Head of caudate nucleus (tissue), 42 donors: ENCODE measurements at places on chromosomes 4 and X.

- DNase-seq = no peak
These were observed 239.0 kb downstream of the SLITRK2 start for GRCh38 chrX:146056511-146057081.

DNA sequence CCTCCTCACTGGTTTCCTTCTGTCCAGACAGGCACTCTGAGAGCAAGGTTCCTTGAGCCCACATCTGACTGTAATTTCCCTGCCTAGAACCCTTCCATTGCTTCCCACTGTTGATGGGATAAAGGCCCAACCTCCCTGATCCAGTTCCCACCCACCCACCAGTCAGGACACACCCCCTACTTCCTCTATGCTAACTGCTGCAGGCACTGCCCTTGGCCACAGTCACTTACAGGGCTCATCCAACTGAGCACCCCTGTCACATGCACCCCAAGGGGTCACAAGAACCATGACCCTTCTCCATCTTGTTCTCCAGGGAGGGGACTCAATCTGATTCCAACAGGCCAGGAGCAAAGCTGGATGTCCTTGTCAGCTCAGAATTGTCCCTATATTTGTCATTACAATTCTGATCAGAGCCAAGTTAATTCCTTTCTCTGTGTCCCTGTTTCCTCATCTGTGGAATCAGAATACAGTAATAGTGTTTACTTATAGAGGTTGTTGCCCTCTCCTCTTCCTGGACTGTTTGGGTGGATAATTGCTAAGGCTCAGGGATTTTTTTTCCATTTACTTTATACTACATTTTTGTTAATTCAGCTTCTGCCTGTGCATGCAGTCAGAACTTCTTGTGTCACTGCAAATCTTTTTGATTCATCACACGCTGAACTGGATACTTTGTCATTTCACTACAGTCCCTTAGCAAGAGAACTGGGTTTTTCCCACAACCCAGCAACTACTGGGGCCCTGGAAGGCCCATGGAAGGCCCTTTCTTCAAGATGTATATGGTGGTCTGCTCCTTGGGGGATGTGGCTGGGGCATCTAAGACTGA, 105.6 kb upstream of the MAMLD1 start:
- DNase-seq = no peak

- peak; percentile 60 for DNase-seq
These were observed 78.4 kb upstream of the MAP3K15 start for GRCh38 chrX:19593690-19594089.

DNA sequence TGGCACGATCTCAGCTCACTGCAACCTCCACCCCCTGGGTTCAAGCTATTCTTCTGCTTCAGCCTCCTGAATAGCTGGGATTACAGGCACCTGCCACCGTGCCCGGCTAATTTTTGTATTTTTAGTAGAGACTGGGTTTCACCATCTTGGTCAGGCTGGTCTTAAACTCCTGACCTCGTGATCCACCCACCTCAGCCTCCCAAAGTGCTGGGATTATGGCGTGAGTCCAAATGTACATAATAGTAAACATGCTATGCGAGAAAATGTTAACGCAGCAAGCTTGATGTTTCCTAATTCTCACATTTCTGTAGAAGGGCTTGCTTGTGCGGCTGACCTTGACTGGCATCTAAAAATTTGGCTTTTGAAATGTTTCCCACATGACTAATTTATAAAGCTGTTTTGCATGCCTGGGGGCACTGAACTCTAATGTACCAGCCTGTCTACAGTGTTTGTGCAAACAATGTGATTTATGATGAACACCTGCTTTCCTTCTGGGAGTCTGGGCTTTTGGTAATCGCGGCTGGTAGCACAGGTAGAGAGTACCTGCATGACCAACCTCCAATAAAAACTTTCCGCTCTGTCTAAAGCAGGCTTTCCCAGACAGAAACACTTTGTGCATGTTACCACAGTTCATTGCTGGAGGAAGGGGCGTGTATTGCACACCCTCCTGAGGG, 216.8 kb downstream of the IL15 start:
- DNase-seq = no peak

DNA sequence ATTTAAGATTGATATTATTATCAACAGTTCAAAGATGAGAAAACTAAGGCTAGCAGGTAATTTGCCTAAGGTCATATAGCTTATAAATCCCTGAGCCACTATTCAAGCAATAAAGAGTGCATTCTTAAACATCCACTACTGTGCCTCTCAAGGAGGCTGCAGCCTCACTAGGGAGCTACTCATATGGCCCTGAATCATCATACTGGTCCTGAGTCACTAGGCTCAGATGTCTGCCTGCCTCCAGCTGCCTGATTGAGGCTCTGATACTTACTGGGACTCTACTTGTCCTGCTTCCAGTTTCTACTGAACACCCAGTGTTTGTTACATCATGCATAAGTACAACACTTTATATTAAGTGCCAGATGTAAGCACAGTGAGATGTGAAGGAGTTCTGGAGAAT, 110.7 kb downstream of the AASDH start:
- DNase-seq = no peak

- no peak for DNase-seq
These were observed 156.4 kb downstream of the HS6ST2 start for GRCh38 chrX:132802033-132802432.

DNA sequence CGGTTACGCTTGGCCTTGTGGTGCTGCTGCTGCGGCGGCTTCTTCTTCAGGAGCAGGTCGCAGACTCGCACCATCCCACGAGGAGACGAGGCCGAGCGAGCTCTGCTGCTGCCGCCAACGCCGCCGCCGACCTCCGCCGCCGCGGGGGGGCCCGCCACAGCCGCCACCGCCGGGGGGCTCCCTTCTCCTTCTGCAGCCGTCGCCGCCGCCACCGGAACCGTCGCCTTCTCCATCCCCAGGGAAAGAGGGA, 237 bp downstream of the ANKRD17 start:
- no peak for DNase-seq

DNA sequence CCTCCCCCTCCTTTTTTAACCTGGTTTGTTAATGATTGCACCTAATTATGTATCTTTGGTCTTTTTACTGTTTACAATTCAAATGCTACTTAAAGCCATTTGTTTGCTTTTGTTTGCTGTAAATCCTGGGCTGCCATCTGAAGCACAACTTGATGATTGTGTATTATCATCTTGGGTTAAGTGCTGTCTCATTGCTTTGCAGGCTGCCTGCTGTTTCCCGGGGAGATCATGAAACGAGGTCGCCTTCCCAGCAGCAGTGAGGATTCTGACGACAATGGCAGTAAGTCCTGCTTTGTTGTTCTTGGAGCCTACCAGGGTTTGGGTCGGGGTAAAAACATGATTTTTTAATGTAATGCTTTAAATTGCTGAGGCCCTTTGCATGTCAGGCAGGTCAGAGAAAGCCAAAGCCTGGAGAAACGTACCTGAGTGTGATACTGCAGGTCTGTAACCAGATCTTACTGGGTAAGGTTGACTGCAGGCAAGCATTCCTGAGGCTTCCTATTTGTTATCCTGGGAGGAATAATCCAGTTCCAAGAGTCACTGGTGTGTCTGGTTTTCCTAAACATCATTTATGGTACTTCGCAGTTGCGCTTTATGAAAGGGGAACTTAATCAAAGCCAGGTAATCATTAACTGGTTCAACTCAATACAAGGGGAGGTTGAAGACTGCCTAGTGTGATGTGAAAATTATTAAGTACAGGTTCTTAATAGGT, 22.2 kb downstream of the JADE1 start:
- peak; percentile 36 for DNase-seq

DNA sequence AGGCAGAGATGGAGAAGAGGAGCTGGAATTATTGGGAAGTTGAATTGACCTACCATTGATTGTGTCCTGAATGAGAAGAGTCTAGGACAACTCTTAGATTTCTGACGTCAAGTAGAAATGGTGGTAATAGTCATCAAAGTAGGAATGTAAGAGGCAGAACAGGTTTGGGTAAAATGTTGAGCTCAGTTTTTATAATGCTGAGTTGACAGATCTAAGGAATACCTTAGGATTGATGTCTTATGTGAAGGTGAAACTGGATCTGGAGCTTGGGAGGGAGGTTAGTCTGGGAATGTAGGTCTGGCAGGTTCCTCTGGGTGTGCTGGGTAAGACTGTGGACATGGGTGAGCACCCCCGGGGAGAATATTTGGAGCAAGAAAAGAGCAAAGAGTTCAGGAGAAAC, 31.9 kb downstream of the JADE1 start:
- no peak for DNase-seq

- DNase-seq = no peak
These were observed 30.9 kb upstream of the GLRA3 start for GRCh38 chr4:174859904-174860303.

- no peak for DNase-seq
These were observed 772.7 kb upstream of the EPHA5 start for GRCh38 chr4:66443008-66443407.

DNA sequence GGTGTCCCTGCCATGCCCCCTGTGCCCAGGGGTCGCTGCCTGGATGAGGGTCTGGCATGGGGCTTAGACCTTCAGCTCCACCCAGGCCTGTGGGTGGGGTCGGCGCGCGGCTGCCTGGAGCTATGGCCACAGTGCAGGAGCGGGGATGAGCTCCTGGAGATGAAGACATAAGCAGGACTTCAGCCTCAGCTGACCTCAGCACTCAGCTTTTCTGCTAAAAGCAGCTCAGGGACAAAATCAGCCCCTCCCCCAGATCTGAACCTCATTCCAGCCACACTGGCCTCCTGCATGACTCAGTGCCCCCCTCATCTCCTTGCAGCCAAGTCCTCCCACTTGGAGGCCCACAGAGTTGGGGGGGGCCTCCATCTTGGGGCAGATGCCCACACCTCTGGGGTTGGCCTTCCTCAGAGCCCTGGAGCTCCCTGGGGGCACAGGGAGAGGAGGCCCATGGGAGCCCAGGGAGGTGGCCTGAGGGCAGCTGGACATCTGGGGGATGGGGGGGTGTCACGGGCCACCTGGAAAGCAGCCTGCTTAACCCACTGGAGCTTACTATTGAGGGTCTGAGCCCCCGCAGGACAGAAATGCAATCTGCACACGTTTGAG, 19.4 kb upstream of the CPLX1 start:
- no peak for DNase-seq

DNA sequence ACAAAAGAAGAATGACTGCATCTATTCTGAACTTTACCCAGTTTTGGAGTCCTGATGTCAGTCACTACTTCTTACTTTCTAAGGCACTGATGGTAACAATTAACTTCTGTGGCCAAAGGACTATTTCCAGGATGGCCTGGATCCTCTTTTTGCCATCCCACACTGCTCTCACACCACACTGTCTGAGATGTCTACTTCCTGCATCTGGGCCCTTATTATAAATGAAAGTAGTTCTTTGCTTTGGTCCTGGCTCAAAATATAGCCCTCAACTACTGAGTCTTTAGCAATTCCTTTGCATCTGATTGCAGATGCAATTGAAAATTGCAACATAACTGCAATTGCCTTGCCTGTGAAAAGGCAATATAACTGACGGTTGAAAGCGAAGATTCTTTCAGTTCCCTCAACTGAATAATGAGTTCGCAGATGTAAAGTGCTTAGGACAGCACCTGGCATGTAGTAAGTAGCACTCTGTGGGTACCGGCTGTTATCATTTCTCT, 44.2 kb downstream of the COQ2 start:
- no peak for DNase-seq

- DNase-seq = no peak
These were observed 126.2 kb upstream of the NDP start for GRCh38 chrX:44099366-44099765.

- DNase-seq = peak; percentile 91
These were observed 24.8 kb upstream of the TMSB4X start for GRCh38 chrX:12949927-12950656.

DNA sequence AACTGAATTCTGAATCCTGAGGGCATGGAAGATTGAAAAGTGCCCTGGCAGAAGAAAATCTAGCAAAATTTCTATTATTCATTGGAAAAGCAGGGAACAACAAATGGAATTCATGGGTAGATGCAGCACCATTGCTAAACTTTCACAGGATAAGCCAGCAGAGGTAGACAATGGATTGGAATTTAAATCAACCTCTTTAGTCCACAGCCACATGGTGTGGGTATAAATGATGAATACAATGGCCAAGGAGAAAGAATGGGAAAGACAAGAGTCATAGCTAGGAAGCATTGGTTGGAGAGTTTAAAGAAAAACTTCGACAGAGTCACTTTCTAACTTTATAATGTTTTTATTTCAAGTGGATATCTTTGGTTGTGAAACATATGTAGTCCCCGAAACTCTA, 332.8 kb upstream of the PUDP start:
- no peak for DNase-seq

GRCh38 chrX:35700121-35700520, 98.0 kb upstream of the MAGEB16 start:
- DNase-seq = no peak

- no peak for DNase-seq
These were observed 160.1 kb upstream of the FSTL5 start for GRCh38 chr4:162323919-162324318.

DNA sequence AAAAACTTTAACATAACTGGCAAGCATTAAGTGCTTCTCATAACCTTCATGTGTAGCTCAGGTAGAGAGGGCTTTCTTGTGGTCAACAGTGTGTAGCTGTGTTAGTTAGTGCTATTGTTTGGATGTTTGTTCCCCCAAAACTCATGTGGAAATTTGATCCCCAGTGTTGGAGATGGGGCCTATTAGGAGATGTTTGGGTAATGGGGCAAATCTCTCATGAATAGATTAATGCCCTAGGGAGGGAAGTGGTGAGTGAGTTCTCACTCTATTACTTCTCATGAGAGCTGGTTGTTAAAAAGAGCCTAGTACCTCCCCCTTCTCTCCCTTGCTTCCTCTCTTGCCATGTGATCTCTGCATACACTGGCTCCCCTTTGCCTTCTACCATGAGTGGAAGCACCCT, 16.5 kb upstream of the SLC25A43 start:
- DNase-seq = no peak

- DNase-seq = no peak
These were observed 1723.6 kb upstream of the AGA start for GRCh38 chr4:179165862-179166261.

- DNase-seq = no peak
These were observed 13.9 kb upstream of the PPEF2 start for GRCh38 chr4:75916091-75916661.

DNA sequence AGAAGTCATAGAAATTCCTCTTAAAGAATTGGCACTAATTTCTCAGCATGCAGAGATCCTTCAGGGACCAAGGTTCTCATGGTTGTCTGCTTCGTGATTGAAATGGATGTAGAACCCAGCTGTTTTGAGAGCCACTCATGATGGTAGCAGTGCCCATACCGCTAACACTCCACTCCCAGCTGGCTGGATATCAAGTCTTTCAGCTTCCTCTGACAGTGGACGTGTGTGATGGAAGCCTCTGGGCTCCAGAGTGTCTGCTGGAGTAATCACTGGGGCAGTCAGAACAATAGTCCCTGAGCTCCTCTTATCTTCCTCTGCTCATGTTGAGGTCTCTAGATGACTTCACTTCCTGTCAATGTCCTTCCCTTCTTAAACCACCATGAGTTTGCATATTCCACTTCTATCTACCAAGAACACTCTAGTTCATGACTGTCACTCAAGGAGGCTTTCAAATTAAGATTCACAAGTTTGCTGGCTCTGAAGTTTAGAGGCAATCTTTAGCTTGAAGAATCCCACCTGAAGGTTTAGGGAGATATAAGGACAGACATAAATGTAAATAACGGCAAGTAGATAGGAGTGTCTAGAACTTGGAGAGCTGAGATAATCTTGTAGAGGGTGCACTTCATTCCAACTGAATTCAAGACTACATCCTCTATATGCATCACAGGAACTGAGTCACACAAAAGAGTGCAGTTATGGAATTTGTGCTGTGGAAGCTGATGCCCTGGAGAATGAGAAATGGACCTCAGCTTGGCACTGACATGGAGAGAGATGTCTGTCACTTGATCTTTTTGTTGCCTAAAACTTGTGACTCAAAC, 64.5 kb upstream of the WDR1 start:
- DNase-seq = no peak

- DNase-seq = peak; percentile 71
These were observed 261.8 kb downstream of the DHX15 start for GRCh38 chr4:24322511-24322910.

GRCh38 chr4:37615059-37615719, 71.0 kb downstream of the RELL1 start:
- no peak for DNase-seq
